ENCODE measurements at places on chromosomes 2 and 18.

- DNase-seq: peak; percentile 76
Observed at GRCh38 chr2:134169788-134170187, 84.1 kb upstream of the MGAT5 start.

- DNase-seq: no peak
Observed at GRCh38 chr2:217553679-217554078, 449.1 kb downstream of the TNS1 start.

- peak; percentile 71 for DNase-seq
Observed at GRCh38 chr2:204027091-204027490, 90.5 kb downstream of the ICOS start.

DNA sequence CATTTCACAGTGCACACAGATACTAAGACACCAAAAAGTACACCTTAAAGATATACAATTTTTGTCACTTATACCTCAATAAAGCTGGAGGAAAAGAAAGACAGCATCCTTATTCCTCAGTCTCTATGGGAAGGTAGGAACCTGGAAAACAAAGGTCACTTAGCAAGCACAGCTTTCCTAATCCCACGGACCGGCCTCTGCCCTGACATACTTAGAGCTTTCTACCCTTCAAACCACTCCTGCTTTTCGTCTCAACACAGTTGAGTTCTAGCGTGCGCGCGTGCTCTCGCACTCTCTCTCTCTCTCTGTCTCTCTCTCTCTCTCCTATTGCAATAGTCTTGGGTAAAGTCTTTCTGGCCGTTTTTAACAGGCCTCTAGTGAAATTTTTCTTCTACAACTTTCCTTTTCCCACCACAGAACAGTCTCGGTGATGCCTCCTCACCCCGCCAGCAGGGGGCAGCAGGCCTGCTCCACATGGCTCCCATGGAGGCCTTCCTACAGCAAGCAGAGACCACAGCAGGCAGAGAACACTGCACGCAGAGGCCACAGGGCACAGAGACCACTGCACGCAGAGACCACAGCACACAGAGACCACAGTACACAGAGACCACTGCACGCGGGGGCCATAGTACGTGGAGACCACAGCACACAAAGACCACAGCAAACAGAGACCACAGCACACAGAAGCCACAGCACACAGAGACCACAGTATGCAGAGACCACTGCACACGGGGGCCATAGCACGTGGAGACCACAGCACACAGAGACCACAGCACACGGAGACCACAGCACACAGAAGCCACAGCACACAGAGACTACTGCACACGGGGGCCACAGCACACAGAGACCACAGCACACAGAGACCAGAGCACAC is 106.9 kb downstream of the FBXO15 start:
- peak; percentile 81 for DNase-seq

DNA sequence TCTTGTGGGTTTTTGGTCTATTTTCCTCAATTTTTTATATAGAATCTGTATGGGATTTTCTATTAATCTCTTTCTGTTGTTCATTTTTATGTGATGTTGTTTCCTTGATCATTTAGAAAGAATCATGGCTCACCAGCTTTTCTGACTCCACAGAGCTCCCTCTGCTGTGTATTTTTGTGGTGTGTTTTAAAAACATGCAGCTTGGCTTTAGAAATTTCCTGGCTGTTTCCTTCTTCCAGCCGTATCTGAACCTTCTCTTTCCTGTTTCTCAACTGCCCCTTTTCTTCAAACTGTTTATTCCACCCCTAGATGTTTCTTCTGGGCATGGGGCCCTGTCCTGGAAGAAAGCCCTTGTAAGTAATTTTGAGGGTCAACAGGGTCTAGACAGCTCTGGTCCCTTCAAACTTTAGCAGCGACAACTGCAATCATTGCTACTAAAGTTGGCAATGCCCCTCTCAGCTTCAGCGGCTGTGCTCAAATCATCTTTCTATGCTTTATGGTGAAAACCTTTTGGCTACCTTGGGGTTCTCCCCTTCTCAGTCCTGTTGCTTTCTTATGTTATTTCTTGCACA is 17.6 kb upstream of the COPS8 start:
- DNase-seq: no peak

GRCh38 chr2:177611310-177611886 is 218.8 kb downstream of the AGPS start:
- no peak for DNase-seq

DNA sequence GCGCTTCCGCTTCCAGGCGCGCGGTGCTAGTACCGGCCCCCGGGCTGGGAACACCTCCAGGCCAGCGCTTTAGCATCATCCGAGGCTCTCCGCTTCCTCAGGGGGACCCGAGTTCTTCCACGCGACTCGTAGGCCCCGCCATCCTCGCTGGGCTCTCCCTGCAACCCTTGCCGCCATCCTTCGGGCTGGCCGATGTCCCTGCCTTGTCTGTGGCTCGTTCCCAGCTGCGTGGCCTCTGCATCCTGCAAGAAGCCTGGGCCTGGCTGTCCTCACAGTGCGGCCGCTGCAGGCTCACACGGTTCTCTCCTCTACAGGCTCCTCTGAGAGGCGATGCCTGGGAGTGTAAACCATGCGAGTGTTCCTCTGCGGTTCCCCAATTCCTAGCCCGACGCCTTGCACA is 98.6 kb upstream of the PXDN start:
- DNase-seq: no peak

DNA sequence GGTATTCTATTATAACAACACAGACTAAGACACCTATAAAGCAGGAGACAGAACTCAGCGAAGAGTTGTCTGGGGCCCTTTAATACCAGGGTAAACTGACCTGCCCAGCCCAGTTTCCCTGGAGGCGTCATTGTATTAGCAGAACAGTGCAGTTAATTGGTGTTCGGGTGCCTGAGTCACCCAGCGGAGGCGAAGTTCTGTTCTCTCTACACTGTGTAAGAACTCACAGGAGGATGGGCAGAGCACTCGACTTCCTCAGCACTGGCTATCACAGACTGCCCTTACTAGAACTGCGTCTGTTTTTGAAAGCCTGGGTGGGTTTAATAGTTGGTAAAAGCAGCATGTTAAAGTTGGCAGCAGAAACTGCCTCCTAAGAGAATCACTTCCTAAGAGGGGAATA is 106.5 kb upstream of the ATP8B1 start:
- no peak for DNase-seq

- DNase-seq: no peak
Observed at GRCh38 chr18:23115683-23116096, 19.6 kb upstream of the CABLES1 start.

DNA sequence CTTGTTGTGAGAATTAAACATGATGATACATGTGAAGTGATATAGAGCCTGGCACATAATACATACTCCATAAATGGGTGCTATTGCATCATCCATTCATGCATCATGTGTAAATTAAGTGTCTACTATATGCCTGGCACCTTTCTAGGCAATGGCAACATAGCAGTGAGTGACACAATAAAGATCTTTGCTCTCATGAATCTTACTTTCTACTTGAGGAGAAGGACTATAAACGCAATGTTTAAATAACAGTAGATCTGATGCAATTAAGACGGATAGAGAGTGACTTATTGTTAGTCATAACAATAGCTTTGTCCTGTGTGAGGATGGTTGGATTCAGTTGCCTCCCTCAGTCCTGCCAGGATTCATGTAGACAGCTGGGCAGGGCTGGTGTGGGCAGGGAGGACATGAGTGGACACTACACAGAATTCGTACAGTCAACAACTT is 88.4 kb upstream of the NPAS2 start:
- no peak for DNase-seq

DNA sequence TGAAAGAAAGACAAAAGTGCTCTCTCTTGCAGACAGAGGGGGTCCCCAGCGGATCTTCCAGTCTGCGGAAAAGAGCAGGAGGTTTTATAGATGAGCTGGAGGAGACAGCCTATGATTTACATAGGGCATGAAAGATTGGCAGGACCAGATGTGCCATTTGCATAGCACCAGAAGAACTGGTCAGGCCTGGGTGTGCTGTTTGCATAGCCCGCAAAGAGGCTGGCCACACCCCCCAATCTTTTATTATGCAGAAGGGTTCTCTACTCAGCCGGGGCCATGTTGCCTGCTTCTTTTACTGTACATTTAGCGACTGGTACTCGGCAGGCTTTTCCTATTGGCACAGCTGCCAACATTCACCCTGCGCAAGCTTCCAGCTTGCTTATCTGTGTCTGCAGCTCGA is 317.6 kb downstream of the GALR1 start:
- DNase-seq: no peak

GRCh38 chr2:210593166-210593565 is 36.8 kb downstream of the CPS1 start:
- no peak for DNase-seq

GRCh38 chr18:13642440-13642827 is 83.9 kb downstream of the FAM210A start:
- no peak for DNase-seq

GRCh38 chr2:155157065-155157464 is 458.6 kb downstream of the KCNJ3 start:
- DNase-seq: no peak

DNA sequence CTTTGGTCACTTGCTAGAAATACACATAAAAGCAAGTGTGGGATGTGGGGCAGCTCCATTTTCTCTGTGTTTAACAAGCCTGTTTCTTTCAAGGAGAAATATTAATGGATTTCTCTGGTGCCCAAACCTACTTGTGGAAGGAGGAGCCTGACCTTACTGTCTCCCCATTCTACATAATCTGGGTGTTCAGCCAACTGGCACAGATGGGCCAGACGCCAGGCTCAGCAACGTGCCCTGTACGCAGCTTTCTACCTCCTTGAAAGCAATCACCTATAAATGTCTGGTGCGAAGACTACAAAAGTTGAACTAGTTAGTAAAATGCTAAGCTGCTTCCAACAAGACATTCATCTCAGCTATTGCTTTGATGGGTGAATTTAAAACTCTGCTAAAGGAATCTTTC is 33.2 kb upstream of the MYO3B start:
- no peak for DNase-seq

DNA sequence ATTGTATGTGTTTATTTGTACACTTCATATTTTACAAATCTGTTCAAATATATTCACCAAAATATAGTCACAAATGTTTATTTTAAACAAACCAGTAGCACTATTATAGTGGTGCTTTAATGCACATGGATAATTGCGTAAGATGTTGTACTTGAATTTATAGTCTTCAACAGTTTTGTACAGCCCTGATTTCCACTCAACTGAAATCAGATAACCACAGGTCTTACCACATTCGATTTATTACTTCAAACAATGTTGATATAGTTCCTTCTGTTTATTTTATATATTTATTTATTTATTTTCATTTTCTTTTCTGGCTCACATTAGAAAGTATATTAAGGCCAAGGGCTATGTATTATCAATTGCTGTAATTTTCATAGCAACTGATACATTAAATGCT is 99.4 kb upstream of the ZNF804A start:
- DNase-seq: no peak

GRCh38 chr2:33344230-33344629 is 132.2 kb upstream of the RASGRP3 start:
- DNase-seq: no peak

- no peak for DNase-seq
Observed at GRCh38 chr2:12296915-12297314, 419.8 kb upstream of the TRIB2 start.

- no peak for DNase-seq
Observed at GRCh38 chr18:77162580-77162979, 30.0 kb upstream of the MBP start.

GRCh38 chr2:59182249-59182648 is 941.1 kb upstream of the FANCL start:
- peak; percentile 1 for DNase-seq

DNA sequence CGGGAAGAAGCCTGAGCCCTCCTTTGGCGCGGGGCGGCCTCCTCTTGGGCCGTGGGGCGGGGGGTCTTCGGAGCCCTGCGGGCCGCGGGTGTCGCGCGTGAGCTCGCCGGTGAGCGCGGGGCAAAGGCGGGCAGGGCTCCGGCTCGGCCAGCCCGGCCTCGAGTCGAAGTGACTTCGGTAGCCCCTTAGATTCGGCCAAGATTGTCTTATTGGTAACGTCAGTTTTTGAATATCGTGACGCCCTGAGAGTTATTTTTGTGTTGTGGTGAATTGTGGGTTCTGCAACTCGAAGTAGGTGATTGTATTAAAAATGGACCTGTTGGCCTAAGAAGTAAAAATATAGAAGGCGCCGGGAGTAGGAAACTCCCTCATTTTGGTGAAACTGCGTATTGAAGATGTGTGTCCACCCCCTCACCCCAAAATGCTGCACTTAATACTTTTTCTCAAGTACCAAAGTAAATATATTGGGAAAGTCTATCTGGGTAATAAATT is 669 bp downstream of the MARCHF7 start:
- peak; percentile 19 for DNase-seq

DNA sequence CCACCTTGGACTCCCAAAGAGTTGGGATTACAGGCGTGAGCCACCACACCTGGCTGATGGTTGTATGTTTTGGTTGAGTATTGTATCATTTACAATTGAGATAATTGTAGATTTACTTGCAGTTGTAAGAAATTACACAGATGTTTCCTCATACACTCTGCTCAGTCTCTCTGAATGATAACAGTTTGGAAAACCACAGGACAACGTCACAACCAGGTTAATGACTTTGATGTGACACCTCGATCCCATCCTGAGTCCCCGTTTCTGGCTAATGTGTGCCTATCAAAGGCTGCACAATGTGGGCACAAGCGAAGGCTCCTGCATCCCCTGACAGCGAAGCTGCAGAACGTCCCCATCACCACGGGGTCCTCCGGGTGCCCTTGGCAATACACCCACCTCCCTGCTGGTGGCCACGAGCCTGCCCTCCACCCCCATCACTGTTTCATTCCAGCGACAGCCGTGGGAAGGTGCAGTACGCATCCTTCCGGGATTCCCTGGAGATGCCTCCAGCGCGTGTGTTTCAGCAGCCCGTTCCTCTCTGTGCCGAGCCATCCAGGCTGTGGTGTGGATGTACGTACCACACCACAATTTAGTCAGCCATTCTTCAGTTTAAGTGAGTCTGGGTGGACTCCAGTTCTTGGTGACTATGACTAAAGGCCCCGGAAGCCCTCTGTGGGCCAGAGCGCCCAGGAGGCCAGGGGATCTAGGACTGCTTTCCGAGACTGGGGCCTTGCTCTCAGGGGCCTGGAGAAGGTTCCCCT is 4.3 kb upstream of the PDCD1 start:
- no peak for DNase-seq

- DNase-seq: no peak
Observed at GRCh38 chr2:12302140-12302539, 414.6 kb upstream of the TRIB2 start.

DNA sequence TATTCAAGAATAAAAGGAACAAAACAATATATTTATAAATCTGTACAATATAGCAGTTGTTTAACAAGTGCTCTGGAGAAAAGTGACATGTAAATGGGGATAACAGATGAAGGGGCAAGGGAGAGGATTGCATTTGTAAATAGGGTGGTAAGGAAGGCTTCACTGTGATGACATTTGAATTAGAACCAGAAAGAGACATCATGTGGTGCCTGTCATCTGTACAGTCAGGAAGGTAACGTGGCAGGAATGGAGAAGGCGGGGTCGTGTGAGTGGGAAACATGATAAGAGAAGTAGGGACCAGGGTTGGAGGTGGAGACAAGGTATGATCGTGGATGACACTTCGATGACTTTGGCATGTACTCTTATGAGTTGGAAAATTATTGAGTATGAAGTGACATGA is 1393.6 kb upstream of the NXPH2 start:
- DNase-seq: no peak

Data from activated CD4-positive, alpha-beta T cell treated with anti-CD3 and anti-CD28 coated beads, Interleukin-2, Interleukin-6, amounts not matched to agents 100 ng/mL and 50 ng/mL, durations not matched to agents 16 hours and 8 hours (primary cell).